ENCODE measurements at places on chromosomes 3 and 15. TPM values are rescaled to one million over a fixed set of nuclear protein-coding genes. Genes with fewer than 3 reads are reported as not detected.

Gene GATA2
- 15.0 TPM for polyA plus RNA-seq

DNA sequence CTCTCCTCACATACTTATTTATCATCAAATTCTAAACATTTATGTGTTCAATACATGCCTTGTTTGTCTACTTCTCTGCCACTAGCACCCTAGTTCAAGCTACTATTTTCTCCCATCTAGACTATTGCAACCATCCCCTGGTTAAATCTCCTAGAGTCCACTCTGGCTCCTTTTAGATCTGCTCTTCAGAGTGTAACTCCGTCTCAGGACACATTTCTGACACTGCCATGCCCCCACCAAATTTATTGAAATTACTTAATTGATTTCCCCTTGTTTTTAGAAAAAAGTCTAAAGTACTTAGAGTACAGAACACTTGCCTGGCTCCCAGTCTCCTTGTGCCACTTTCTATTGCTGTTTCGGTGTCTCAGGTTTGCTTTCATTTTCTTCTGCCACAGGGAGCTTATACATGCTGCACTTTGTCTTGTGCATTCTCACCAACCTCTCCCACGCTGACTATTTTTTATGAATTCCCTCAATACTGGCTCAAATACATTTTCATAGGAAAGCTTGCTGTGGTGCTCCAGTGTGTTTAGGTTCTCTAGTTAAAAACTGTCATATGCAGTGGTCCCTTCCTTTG, 792.3 kb downstream of the DIPK2A start:
- no peaks in the 10 kb centered on the region for H3K36me3 ChIP-seq
- H3K27ac ChIP-seq: no peak overlapping the region

GRCh38 chr3:14485981-14486380, 54.2 kb downstream of the GRIP2 start:
- no peaks in the 10 kb centered on the region for H3K27me3 ChIP-seq
- H3K4me3 ChIP-seq: no peak overlapping the region
- no peak for DNase-seq
- H3K4me1 ChIP-seq: peaks cover 4% of the 10 kb centered on the region
- no peak overlapping the region for H3K27ac ChIP-seq
- H3K36me3 ChIP-seq: peaks cover 62% of the 10 kb centered on the region

Gene POMGNT2
- polyA plus RNA-seq: 19.4 TPM
